ENCODE measurements at places on chromosomes 3 and 15.

DNA sequence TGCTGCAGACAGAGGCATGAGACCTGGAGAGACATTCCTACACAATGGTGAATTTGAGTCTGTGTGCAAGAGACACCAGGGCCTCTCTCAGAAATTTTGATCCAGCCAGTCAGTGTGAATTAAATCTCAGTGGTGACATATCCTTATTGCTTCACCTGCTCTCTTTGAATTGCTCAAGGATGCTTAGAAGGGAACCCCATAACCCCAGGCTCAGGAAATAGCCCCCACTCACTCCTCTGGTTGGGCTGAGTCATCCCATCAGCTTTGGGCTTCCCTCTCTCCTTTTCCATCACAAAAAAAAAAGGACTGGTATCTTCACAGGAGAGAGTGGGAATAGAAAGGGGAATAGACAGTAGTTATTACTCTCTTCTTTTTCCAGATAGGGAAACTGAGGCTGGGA lies 33.0 kb upstream of the LARS2 start:
- no peak for DNase-seq

- DNase-seq = no peak
Observed at GRCh38 chr15:68305420-68305871, 27.9 kb downstream of the FEM1B start.

GRCh38 chr3:38610436-38610835 lies 39.1 kb downstream of the SCN5A start:
- DNase-seq = no peak

DNA sequence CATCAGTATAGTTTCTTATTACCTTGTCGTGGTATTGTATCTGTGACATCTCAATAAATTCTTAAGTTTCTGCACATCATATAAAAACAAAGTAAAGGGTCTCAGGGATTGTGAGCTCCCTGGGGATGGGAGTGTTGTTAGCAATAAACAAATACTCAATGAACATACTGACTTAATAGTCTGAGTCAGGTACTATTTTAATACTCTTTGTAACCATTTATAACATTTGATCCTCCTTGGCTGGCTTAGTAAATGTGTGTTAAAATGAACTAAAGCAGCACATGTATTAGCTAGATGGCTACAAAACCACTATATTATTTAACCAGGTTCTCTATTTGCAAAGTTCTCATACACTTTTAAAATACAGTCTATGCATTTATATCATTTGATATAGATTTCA lies 1.8 kb downstream of the ICE2 start:
- DNase-seq = no peak

DNA sequence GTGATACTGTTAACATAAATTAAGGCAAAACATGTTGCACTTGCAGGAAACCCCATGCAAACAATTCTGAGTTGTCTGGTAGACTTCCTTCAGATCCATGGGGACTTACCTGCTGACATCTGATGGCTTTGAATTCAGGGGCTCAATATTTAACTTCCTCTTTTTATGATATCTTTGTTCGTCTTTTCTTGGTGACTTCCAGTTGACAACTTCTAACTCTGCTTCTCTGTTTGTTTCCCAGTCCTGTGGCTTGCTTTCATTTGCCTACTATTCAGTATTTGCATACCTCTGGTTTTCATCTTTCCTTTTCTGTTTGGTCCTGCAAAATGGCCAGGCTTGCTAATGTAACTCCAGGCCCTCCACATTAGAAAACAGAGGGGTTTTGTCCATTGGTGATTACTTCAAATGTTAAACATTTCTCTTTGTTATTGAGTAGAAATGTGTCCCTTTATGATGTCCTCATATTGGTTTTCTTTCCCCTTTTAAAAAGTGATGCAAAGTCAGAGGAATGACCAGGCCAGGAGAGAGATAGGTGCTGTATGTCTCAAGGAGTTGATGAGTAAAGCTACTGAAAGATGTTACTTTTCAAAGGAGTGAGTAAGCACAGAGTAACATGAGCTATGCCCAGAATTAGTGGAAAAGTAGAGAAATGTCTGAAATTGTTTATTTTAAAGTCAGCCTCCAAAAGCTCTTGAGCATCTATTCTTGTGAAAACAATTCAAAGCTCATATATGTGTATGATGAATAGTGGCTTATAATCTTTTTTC lies 335.9 kb downstream of the LPP start:
- DNase-seq = no peak

GRCh38 chr3:31382856-31383255 lies 149.9 kb upstream of the STT3B start:
- DNase-seq = no peak

DNA sequence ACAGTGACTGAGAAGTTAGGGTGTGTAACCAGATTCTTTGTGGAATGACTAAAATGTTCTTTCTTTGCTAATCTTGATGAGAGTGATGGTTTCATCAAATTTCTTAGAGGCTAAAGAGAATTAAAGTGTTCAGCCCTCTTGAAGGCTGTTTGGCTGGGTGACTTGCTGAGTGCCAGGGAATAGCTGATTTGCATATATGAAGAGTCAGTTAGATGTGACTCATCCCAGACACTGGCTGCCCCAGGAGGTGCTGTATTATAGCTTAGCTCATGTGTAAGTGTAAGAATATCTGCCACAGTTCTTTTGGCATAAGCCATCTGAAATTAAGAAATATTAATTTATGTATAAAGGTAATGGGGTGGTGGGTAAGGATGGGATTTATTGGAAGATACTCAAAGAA lies 535.1 kb downstream of the NLGN1 start:
- no peak for DNase-seq

DNA sequence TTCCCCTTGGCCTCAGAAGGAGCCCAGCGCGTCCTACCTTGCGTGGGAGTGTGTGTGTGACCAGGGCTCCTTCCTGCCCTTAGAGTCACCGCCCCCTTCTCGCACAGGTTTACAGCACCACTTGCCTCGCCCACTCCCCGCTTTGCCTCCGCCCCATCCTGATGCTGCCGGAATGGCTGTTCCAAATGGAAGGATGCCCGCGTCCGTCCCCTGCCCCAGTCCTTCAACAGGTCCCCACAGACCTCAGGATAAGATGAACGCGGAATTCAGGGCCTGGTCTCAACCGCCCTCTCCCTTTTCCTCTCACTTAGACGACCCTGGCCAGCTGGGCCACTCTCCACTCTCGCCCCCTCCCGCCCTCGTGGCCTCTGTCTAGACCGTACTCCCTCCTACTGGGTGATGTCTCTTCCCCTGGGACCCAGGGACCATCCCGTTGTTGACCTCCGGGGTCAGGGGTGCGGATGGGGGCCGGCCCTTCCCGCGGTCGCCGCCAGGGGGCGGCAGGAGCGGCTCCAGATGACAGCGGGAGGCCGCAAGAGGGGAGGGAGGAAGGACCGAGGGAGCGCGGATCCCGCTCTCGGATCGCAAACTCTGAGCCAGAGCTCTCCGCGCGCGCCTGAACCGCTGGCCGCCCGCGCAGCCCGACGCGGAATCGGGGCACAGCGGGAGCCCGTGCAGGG lies at the start of gene THSD4:
Gene THSD4 (plus strand): TSS at position 585 of the 680 bp plus-strand sequence.
- DNase-seq = peak; percentile 37

GRCh38 chr15:52546031-52546751 lies 17.5 kb upstream of the MYO5A start:
- DNase-seq = no peak

DNA sequence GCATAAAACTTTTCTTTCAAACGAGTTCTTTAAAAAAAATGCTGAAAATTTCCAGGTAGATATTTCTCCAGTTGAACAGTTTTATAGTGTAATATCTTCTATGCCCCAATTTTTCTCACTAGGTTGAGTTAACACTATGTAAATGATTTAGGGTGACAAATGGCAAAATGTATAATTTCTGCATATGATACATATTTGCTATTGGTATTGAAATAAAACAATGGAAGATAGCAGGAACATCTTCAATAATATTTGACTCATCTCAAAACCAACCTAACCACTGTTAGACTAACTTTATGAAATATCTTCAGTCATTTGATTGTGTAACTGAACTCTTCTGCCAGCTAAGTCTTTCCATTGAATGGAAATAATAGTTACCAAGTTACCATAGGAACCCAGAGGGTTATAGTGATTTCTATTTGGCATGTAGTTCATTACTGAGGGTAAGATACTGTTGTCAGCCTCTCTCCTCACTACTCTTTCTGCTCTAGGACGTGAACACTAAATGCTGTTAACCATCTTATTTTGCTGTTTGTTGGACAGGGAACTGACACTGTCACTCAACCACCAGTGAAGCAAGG lies 824.7 kb upstream of the NECTIN3 start:
- no peak for DNase-seq

GRCh38 chr3:160801386-160802118 lies 45.5 kb downstream of the PPM1L start:
- no peak for DNase-seq

DNA sequence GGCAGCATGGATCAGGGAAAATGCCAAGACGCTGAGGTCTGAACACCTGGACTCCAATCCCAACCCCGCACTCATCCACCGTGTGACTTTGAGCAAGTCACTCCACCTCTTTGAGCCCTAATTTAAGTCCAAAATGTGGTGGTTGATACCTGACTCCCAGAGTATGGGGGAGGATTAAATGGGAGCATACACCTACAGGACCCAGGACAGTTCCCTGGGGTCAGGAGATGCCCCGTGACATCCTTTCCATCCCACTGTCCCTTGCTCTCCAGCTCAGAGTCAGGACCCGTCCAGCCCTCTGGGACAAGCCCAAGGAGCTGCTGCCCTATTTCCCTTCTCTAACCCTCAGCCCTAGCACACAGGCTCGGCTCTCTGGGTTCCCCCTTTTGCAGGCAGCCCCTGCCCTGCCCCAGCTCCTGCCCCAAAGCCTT lies 276.4 kb downstream of the XXYLT1 start:
- no peak for DNase-seq

- no peak for DNase-seq
Observed at GRCh38 chr3:46512191-46512749, 14.5 kb downstream of the RTP3 start.
